ENCODE measurements at places on chromosomes 1 and 21.

DNA sequence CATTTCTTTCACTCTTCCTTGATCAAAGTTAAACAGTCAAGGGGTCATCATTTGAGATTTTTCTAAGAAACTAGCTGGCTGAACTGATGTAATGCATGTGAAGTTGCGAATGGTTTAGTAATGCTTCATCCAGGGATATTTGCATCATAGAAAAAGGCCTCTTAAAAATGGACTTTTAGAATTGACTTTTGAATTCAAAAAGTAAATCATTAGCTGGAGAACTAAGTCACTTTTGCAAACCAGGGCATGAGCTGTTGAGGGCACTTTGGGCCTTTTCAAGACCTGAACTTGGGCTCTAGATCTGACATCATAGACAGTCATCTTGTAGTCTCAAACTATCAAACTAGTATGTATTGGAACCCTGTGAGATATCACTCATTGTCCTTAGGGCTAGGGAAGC is 85.0 kb downstream of the GRIK1 start:
- DNase-seq: no peak

DNA sequence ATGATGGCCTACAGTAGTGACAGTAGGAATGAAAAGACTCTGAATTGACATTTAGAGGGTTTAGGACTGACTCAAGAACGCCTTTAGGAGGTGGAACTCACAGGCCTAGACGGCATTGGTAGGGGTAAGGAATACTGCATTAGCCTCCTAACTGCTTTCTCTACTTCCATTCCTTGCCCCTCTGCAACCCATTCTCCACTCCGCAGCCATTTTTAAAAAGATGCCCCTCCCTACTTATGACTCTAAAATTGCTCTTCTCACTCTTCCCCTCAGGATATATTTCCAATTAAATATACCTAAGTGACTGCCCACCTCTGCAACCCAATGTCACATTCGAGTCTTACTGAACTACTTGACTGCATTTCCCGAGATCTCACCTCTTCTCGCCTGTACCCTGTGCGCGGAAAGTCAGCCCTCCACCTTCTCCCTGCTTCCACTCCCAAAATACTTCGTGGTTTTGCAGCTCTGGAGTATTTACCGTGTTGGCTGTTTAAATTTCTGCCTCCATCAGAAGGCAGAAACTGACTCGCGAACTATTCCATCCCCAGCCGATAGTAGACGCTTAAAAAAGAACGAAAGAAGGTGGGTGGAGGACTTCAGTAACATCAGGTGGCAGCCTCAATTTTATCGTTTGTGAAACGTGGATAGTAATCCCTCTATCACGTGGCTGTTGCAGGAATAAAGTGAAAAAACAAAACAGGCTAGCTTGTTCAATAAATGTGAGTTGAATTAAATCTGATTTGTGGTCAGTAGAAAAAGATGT is 1.1 kb upstream of the YBX1 start:
- no peak for DNase-seq

DNA sequence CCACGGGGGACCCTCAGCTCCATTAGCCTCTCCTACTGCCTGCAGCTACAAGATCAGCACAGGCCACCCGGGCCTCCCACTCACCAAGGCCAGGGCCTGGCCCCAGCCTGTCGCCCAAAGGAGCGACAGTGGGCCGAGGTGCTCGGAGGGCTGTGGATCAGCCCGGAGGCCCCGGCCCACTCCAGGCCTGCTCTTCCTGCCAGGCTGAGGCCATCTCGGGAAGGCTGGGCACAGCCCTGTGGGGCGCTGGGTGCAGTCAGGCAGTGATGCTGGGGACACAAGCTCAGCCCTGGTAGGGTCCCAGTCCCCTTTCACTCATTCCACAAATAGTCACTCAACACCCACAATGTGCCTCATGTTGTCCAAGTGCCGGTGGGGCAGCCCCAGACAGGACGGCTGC is 58.8 kb downstream of the CASZ1 start:
- no peak for DNase-seq

GRCh38 chr21:34534522-34534921 is 22.5 kb upstream of the KCNE1 start:
- no peak for DNase-seq

GRCh38 chr1:54305906-54306514 is 100.2 kb downstream of the SSBP3 start:
- no peak for DNase-seq

DNA sequence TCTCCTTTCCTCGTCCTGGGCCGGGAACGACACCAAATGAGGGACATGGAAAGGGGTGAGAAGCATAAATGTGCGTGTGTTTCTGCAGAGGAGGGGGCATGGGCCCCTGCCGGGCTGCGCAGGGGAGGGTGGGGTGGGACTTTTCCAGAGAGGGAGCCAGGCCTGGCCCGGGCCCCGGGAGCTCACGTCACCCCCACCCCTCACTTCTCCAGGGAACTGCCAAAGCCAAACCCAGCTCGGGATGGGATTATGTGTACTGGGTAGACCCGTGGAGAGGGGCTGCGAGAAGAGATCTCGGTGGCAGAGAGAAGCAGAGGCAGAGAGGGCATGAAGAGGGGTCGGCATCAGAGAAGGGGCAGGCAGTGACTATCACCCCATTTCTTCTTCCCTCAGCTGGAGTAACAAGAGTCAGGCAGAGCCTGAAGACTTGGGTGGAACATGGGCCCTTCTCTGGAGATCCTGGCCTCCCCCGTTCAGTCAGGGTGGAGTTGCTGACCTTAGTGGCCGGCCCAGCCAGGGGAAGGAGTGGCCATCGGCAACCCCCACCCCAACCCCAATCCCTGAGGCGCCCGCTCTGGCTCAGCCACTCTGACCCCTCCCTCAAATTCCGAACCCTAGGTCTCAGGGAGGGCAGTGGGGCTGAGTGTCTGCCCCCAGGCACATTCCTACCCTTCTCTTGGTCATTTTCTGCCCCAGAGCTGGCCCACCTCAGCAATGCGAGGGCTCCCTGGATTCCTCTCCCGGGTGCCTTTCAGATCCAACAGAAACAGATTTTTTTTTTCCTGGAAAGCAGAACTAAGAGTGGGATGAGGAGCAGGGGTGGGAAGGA is 1.2 kb downstream of the ADAMTSL4 start:
- DNase-seq: no peak

DNA sequence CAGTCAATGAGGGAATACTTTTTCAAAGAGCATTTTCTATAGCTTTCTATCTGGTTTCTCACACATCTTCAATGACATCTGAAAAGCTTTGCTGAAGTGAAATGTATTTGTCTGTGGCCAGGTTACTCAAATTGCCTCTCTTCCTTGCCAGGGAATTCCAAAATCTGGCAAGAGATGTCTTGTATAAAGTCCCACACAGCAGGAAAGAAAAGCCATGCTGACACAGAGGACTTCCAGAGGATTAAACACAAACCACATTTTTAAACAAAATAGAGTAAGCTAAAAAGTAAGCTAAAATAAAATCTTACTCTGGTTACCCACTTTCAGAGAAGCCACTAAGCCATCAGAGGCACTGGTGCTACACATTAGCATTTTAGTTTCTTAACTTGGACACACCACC is 93.1 kb upstream of the BCAR3 start:
- no peak for DNase-seq

DNA sequence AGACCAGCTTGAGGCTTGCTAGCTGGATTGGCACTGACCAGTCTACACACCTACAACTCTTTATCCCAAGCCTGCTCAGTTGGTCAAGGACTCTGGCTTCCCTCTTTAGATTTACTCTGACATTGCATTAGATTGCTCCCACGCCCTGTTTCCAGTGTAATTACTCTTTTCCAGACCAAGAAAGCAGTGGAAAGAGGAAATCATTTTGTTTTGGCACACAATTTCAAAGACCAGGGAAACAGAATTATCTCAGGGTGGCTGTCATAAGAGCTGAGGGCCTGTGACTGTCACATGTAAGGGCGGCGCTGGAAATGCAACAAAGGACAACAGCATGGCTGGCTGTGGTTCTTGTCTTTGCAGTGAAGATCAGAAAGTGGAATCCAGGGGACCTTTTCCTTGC is 302.7 kb downstream of the HHAT start:
- DNase-seq: no peak

- no peak for DNase-seq
Observed at GRCh38 chr1:110150330-110151174, at the start of gene SLC6A17. Gene SLC6A17, plus strand, starts transcription at chr1:110150494. Its CDS starts 16,436 bp downstream, at chr1:110166930.

DNA sequence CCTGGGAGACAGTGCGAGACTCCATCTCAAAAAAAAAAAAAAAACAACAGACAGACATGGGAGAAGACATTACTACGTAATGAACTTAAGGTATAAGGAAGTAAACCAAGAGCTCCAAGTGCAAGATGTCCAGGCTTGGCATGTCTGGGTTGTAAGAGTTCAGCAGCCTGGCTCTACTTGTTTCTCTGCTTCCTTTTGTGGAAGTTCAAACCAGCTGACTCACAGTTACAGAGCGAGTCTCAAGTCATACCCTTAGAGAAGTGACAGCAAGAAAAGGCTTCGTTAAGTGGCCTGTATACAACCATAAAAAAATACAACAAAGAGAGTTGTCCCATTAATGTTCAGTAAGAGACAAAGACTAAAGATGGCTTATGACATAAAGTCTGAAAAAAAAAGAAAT is 1.3 kb downstream of the RIT1 start:
- no peak for DNase-seq

- DNase-seq: no peak
Observed at GRCh38 chr1:16718908-16719533, 21.3 kb upstream of the RNU1-4 start.

DNA sequence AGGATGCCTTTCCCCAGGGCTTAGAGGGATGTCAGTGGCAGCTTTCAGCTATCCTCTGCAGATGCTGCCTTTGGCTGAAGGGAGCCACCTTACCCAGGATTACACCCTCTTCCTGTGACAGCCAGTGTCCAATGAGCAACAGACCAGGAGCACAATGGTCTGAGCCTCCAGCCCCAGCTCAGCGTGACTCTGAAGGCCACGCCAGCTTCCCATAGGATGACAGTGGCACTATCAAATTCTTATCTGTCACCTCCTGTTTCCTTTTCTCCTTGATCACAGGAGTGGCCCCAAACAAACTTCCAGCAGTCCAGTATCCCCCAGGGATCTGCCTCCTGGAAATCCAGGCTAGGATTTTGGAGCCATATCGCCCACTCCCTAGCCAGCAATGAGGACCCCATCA is 226.9 kb downstream of the SETD4 start:
- DNase-seq: no peak

GRCh38 chr1:79817031-79817560 is 810.6 kb upstream of the ADGRL4 start:
- no peak for DNase-seq

GRCh38 chr1:202821467-202821866 is 10.7 kb downstream of the PCAT6 start:
- DNase-seq: no peak

DNA sequence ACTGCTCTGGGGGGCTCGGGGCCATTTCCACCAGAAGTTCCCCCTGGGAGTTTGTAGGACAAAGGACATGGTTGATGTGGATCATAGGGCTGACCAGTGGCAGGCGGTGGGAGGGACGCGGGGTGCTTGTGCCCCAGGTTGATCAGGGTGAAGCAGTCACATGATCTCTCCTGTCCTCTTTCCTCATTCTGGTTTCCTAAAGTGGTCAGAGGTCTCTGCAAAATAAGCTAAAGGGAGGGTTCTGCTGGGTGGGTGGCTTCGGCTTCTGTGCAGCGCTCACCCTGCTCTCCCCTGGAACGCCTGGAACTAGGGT is 9.2 kb downstream of the PDXK start:
- DNase-seq: no peak

DNA sequence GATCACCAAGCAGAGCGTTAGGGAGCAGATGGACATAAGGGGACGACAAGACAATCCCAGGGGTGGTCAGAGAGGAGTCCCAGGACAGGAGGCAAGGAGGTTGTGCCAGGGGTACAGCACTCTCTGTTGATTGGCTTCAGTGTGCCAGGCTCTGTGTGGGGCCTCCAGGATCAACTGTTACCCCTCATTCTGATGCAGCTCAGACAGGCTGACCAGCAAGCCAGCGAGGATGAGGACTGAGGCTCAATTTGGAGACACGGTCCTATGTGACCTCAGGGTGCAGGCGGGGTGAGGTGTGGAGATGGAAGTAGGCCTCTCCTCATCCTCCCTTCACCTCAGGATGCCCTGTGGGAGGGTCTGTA is 4.0 kb downstream of the HYI start:
- DNase-seq: no peak

DNA sequence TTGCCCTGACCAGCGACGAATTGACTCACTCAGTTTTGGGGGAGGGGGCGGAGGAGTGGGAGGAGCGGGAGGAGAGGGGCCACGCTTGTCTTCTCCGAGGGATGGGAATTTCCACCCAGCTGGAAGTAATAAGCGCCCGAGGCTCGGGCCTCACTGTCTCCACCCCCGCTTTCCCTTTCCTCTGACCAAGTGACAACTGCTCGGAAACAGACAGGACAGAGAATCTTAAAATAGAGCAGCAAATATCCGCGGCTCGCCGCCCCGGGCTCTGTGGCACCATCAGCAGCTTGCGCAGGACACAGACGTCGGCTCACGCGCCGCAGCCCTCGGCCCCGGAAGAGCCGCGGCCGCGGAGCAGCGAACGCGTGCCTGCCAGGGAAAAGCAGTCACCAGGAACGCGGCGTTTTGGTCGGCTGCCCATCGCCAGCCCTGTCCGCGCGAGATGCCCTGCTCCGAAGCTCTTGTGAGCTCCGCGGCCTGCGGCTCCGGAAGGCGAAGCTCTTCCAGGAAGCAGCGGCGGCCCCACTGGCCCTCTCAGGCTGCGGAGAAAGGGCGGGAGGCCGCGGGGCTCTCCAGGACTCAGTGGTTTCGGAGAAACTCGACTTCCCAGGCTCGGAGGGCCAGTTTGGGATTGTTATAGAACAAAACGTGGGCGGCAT is 10.7 kb upstream of the RGS16 start:
- peak; percentile 43 for DNase-seq

- no peak for DNase-seq
Observed at GRCh38 chr21:38312822-38313221, 56.0 kb downstream of the KCNJ15 start.

GRCh38 chr1:201026836-201027235 is 3.3 kb upstream of the KIF21B start:
- DNase-seq: no peak

- no peak for DNase-seq
Observed at GRCh38 chr1:58095183-58095582, 451.3 kb downstream of the OMA1 start.

DNA sequence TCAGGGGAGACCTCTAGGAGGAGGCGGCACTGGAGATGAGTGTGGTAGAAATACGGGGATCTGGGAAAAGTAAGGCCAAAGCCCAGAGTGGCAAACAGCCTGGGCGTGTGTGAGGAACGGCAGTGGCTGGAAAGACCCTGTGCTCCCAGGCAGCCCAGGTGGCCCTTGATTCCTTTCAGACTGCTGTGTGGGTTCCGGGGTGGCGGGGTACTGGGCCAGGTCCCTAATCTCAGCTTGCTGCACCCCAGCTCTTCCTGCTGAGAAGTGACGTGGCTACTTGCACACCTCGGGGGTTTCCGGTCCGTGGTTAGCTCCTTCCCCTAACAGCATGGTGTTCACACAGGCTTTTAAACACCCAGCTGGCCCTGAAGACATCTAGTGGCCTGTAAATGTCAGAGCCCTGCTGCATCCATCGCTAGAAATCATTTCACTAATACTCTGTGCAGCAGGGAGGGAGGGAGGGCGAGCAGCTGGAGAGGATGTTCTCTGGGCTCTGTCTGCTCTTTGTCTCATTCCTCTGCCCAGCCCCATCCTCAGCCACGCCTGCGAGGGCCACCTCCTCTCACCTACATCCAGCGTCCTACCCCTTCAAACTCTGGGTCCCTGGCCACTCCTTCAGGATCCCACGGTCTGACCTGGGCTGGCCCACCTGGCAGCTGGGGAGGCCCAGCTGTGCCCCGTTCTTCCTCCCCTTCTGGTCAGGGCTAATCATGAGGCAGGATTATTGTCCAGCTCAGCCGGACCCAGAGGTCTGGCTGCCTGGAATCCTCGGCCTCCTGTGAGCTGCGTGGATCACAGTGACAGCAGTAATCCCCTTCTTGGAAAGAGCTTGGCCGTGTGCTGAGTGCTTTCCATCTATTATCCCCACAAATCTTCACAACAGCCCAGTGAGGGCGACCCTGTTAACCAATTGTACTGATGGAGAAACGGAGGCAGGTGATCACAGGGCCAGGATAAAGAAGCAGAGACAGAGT is 7.2 kb downstream of the ZDHHC18 start:
- peak; percentile 84 for DNase-seq
